ENCODE measurements at places on chromosomes 4 and X.

DNA sequence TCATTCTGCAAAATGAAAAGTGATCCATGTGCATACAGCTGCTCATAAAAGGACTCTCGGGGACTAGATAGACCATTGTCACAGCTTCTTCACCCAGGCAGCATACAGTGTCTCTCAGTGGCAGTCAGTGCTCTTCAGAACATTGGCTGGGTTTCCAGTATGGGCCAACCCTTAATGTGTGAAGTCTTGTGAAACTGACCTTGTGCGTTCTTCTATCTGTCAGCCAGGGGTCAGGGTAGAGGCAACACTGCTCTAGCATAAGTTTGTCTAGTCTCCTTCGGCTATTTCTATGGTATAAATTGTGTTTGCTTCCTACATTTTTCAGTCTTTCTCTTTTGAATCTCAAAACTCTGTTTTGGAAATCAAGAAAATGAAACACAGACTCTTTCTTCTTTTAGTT lies 37.0 kb upstream of the SMIM31 start:
- DNase-seq: peak; percentile 5

GRCh38 chr4:137649711-137650450 lies 117.6 kb upstream of the PCDH18 start:
- DNase-seq: no peak

DNA sequence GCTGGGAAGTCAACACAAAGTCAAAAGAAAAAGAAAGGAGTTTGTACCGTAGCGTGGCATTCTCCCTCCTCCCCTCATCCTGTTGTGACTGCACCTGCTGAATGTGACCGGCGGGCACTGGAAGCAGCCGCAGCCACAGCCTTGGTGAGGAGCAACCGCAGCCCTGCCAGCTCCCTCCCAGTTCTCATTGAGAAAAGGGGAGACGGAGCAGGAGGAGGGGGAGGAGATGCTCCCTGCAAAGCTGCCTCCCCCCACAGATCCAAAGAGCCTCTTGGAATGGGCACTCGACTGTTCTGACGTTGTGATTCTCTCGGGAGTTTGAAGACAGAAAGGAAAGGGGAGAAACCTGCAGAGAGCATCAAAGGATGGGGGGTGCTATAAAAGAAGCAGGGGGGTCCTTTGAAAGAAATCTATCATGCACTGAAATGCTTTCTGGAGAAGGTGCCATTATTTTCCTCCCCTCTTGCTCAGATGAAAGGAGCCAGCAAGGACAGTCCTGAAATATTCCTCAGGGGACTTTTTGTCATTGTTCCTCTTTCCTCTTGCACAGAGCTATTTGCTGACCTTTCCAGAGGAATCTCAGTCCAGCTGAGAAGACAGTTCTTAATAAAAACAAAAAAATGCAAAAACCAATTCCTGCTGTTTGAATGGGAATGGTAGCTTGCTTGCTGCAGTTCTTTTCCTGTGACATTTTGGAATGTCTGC lies 429.7 kb downstream of the MAPK10 start:
- DNase-seq: no peak

DNA sequence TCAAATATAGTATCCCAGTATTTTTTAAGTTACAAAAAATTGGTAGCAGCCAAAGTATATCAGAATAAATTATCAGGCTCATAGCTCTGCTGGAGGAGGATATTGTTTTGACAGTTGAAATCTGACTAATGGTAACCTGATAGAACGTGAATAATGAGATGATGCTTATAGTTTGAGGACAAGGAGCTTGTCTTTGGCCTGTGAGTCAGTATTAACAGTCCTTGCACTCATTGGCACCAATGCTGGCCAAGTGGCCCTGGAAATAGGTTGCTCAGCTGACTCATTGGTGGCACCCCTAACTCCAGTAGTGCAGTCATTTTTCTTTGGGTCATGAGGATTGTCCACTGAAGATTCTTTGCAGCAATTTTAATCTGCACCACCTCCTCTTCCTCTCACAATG lies 203.3 kb upstream of the JADE1 start:
- no peak for DNase-seq

- no peak for DNase-seq
Measured at GRCh38 chr4:87851332-87851731, 18.6 kb downstream of the MEPE start.

DNA sequence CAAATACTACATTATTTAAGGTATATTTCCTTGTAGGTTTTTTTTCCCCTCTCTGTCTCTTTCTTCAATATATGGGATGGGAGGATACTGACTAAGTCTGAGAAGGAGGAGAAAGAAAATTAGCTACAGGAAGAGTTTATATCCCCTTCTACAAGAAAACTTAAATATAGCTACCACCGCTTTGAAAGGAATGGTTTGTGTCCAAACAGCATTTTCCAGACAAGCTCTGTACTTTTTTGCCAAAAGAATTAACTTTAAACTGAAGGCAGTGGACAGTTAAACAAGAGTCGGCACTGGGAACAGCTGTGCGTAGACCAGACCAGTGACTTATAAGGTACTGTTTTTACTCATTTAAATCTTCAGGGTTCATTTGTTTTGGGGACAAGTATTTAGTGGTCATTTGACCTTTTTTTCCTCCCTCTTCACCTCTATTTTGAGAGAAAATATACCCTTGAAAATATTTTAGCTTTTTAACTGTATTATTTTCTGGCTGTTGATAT lies 303.7 kb downstream of the ARHGAP24 start:
- no peak for DNase-seq

DNA sequence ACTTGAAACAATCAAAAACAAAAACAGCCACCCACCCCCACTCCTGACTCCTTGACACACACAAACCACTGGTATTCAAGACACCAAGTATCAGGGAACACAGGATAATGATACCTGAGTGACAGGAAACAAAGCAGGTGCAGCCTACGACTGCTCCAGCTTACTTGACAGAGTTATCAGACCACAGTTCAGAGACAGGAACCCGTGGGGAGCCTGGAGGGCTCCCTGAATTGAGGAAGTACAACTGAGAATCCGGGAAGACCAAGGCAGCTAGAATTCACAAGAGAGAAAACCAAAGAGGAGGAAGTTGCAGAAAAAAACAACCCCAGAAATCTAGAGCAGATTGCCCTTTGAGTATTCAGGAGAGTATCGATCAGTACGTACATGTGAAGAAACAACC lies 20.5 kb downstream of the COMMD8 start:
- peak; percentile 13 for DNase-seq

- DNase-seq: no peak
Measured at GRCh38 chrX:114390251-114390796, 193.6 kb upstream of the HTR2C start.

- no peak for DNase-seq
Measured at GRCh38 chrX:47831788-47832187, 4.9 kb upstream of the ZNF81 start.

DNA sequence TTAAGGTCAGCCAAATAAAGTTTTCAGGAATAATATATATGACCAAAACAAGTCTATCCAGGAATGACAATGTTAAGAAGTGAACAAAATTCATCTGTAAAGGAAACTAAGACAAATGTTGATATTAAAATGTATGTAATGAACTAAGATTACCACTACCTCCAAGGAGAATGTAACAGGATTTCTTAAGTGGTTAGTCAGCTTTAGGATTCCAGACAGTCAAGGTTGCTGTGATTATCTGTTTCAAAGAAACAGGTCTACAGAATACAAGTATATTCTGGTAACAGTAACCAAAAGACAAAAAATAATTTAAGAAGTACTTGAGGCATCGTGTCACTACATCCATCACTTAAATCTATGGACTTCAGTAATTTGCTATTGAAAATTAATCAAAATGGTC lies 172.8 kb downstream of the SCFD2 start:
- DNase-seq: no peak

- DNase-seq: no peak
Measured at GRCh38 chr4:139214039-139214534, 37.1 kb upstream of the ELF2 start.
